ENCODE measurements at places on chromosomes 16 and 17.

DNA sequence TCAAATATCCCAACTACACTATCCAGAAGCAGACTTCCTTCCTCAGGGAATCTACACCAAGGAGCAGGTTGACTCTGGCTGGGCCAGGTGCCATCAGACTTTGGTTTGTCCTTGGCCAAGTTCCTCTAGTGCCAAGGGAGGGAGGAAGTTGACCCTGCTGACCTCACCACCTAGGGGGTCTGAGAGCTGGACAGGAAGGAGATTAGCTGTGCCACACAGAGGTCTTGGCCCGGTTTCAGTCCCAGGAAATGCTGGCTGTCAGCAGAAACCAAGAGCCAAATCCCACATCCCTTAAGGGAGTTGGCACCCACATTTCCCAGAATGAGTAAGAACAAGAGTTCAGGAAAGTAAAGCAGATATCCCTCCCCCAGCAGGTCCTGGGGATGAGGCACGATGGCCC, 178.2 kb downstream of the SALL1 start:
- DNase-seq = no peak

DNA sequence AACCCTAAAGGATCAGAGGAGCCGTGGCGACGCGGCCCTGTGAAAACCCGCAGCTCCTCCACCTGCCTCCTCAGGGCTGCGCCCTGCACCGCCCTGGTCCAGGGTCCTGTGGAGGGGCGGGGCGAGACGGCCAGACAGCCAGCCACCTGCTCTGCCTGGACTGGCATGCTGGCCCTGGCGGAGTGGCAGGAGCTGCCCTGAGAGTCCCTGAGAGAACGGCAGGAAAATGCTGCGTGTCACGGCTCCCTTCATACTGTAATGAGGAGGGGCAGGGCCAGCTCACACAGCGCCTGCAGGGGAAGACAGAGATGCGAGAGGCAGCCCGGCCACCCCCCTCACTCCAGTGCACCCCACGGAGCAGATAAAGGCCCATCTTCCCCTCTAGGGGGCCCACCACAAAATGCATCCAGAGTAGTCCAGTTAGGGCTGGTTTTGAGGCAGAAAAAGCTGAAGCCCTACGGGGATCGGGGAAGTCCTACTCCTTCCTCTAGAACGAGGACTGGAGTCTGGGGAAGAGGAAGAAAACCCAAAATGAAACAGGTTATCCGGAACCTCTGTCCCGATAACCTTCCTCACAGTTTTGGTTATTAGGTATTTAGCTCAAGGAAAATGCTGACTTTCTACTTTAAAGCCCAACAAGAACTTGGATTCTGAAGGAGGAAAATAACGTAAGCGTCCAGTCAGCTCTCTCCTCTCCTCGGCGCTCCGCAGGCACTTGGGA, 97.6 kb upstream of the DNAH17 start:
- no peak for DNase-seq

- no peak for DNase-seq
Observed at GRCh38 chr16:26149364-26150190, 457.8 kb downstream of the HS3ST4 start.

GRCh38 chr17:81581758-81582157, 29.6 kb upstream of the FAAP100 start:
- no peak for DNase-seq

Measured in stimulated activated naive CD4-positive, alpha-beta T cell treated with Interleukin-2 at 50 U/mL for 16 hours (primary cell).